ENCODE measurements at places on chromosomes 13 and 19.

DNA sequence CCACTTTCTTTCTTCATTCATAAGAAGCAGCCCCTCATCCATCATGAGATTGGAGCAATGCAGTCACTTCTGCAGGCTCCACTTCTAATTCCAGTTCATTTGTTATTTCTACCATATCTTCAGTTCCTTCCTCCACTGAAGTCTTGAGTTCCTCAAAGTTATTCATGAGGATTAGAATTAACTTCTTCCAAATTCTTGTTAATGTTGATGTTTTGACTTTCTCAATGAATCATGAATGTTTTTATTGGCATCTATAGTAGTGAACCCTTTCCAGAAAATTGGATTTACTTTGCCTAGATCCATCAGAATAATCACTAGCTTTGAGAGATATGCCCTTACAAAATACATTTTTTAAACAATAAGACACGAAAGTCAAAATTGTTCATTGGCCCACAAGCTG lies 2567.7 kb upstream of the PCDH20 start:
- DNase-seq: no peak

- no peak for DNase-seq
Observed at GRCh38 chr19:10043286-10043927, 30.1 kb downstream of the RDH8 start.

DNA sequence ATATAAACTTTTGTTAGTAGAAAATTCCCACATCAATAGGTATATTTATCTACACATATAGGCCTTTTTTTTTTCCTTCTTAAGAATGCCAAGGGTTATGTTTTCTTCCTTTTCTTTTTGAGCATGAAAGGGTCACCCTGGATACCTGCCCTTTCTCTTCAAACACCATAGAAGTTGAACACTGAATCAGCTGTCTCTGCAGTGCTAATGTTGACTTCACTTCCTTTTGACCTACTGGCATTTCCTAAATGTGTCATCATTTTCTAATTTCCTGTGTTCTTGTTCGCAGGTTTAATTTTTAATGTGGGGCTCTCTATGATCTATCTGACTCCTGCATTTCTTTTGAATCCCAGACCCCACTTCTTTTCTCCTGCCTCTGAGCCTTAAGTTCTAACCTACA lies 532.0 kb downstream of the GPC6 start:
- DNase-seq: no peak

GRCh38 chr13:91115776-91116175 lies 231.7 kb upstream of the MIR17HG start:
- no peak for DNase-seq

GRCh38 chr19:9645472-9645871 lies 24.4 kb upstream of the ZNF561 start:
- no peak for DNase-seq

DNA sequence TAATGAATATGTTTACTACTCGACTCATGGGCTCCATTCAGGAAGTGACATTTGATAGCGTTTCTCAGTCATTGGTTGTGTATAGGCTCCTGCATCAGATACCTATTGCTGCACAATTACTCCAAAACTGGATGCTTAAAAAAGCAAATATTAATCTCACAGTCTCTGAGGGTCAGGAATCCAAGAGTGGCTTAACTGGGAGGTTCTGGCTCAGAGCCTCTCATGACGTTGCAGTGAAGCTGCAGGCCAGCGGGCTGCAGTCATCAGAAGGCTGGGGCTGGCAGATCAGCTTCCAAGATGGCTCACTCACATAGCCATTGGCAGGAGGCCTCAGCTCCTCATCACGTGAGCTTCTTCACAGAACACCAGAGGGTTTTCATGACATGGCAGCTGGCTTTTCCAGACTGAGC lies 525.1 kb upstream of the NBEA start:
- DNase-seq: no peak

DNA sequence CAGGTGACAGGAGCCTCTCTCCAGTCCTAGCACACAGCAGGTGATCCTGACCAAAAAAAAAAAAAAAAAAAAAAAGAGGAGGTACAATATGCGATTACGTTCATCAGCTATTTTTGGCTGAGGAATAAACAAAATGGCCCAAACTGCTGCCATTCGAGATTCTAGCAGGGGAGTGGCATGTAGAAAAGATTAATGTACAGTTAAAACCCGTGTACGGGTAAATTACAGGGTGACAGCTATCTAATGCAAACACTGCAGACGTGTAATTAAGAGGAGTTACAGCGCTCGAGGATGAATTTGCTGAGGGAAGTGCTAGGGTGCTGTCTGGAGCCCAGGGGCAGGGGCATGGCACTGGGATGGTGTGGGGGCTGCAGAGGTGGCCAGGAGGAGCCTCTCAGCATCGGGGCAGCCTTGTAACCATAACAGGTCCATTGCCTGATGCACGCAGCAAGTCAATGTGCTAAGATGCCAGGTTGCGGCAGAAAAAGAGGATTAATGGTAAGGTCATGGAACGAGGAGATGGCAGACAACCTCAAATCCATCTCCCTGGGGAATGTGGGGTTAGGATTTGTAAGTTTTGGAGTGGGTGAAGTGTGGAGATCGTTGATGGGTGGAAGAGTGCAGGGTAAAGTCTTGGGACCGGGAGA lies 17.4 kb downstream of the CHST8 start:
- DNase-seq: no peak

GRCh38 chr13:27638521-27638920 lies 16.8 kb downstream of the POLR1D start:
- DNase-seq: no peak
